ENCODE measurements at places on chromosomes 4 and X.

GRCh38 chrX:45070116-45071007 lies 130.3 kb downstream of the DIPK2B start:
- DNase-seq: peak; percentile 24
- H3K27me3 ChIP-seq: no peaks in the 10 kb centered on the region
- no peak overlapping the region for H3K27ac ChIP-seq
- H3K4me3 ChIP-seq: no peak overlapping the region
- H3K36me3 ChIP-seq: no peaks in the 10 kb centered on the region
- no peaks in the 10 kb centered on the region for H3K4me1 ChIP-seq

- H3K4me3 ChIP-seq: no peak overlapping the region
- H3K36me3 ChIP-seq: peaks cover 6% of the 10 kb centered on the region
- no peak for DNase-seq
- no peak overlapping the region for H3K27ac ChIP-seq
Observed at GRCh38 chr4:3091464-3091863, 17.0 kb downstream of the HTT start.

DNA sequence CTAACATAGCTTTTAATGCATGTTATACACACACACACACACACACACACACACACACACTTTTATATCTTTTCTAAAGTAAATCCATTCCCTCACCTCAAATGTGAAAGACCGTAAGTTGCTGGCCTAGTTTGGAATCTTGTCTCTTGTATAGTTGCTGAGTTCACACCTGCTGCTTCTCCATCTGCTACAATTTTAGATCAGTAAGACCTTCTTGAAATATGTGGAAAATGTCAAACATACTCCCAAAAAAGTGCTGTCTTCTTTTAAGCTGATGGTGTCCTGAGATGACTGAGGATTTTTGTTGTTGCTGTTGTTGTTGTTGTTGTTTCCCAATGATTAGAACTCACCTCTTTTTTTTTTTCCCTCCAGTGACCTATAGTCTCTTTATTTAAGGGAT lies 121.3 kb downstream of the SNCA start:
- H3K4me1 ChIP-seq: no peaks in the 10 kb centered on the region
- no peaks in the 10 kb centered on the region for H3K36me3 ChIP-seq
- no peaks in the 10 kb centered on the region for H3K27me3 ChIP-seq
- no peak for DNase-seq
- no peak overlapping the region for H3K4me3 ChIP-seq

DNA sequence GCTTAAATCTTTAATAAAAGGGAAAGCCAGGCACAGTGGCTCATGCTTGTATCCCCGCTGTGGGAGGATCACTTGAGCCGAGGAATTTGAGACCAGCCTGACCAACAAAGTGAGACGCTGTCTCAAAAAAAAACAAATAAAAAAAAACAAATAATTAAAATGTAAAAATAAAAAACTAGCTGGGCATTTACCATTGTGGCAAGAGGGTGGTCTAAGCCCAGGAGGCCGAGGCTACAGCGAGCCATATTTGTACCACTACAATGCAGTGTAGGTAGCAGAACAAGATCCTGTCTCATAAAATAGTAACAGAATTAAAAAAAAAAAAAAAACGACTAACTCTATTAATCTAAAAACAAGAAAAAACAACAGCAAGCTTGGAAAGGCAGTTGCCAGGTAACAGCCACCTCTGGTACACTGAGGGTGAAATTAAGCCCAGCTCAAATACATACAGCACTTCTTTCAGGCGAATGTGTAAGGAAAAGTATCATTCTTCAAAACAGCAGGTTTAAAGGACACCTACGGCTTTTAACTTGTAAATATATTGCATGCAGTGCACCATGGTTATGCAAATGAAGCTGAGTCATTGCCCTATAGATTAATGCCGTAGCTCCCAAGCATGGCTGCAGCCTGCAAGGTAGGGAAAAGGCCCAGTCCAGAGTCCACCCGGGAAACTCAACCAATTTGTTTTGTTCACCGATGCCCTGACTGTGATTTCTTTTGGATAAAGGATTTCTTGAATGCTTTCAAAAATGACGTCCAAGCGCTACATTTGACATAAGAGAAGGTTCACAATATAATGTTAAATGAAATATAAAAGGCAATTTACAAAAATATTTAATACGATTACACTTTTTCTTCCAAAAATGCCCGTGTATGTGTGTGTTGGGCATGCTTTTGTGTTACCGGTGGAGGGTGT lies 14.5 kb upstream of the TXLNG start:
- H3K4me3 ChIP-seq: no peak overlapping the region
- H3K36me3 ChIP-seq: no peaks in the 10 kb centered on the region
- DNase-seq: peak; percentile 81
- H3K4me1 ChIP-seq: peaks cover 24% of the 10 kb centered on the region

GRCh38 chr4:88335092-88335665 lies 43.5 kb upstream of the HERC6 start:
- no peaks in the 10 kb centered on the region for H3K27me3 ChIP-seq
- no peaks in the 10 kb centered on the region for H3K36me3 ChIP-seq
- H3K27ac ChIP-seq: no peak overlapping the region
- H3K4me1 ChIP-seq: no peaks in the 10 kb centered on the region

DNA sequence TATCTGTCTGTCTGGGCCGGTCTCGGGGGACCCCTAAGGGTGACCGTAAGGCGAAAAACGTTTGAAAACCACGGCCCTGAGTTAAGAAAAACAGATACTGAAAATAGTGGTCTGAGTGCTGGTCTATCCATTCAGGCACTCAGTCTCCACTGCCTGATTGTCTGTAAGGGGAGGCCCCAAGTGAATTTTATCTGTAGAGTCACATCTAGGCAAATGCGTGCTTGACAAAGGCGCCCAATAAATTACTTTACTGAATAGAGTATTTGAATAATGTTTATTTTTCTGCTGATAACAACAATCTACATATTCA lies 465 bp downstream of the HNRNPH2 start:
- peak overlapping the region; percentile 71 for H3K27ac ChIP-seq
- no peaks in the 10 kb centered on the region for H3K27me3 ChIP-seq
- peak overlapping the region; percentile 54 for H3K4me3 ChIP-seq
- peaks cover 8% of the 10 kb centered on the region for H3K36me3 ChIP-seq

DNA sequence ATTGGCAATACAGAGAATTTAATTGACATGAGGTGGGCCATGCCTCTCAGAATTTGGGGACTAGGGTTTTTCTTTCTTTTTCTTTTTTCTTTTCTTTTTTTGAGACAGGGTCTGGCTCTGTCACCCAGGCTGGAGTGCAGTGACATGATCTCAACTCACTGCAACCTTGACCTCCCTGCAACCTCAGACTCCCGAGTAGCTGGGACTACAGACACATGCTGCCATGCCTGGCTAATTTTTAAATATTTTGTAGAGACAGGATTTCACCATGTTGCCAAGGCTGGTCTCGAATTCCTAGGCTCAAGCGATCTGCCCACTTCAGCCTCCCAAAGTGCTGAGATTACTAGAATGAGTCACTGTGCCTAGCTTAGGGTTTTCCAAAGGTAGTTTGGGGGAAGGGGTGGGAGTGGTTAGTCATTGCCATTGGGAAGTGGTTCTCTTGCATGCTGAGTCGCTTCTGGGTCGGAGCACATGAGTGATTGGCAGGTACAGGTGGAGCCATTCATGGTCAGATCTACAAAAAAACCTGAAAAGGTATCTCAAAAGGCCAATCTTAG lies 54.5 kb downstream of the MID2 start:
- H3K4me3 ChIP-seq: no peak overlapping the region
- DNase-seq: peak; percentile 19
- no peaks in the 10 kb centered on the region for H3K36me3 ChIP-seq
- H3K4me1 ChIP-seq: peaks cover 9% of the 10 kb centered on the region

- no peak overlapping the region for H3K4me3 ChIP-seq
- H3K4me1 ChIP-seq: no peaks in the 10 kb centered on the region
- H3K27ac ChIP-seq: no peak overlapping the region
- DNase-seq: no peak
- no peaks in the 10 kb centered on the region for H3K36me3 ChIP-seq
Observed at GRCh38 chr4:36054694-36055422, 189.5 kb downstream of the ARAP2 start.

- no peak overlapping the region for H3K4me3 ChIP-seq
- H3K4me1 ChIP-seq: no peaks in the 10 kb centered on the region
- no peak for DNase-seq
- no peaks in the 10 kb centered on the region for H3K27me3 ChIP-seq
- H3K27ac ChIP-seq: no peak overlapping the region
- H3K36me3 ChIP-seq: no peaks in the 10 kb centered on the region
Observed at GRCh38 chr4:101708293-101709039, 82.1 kb upstream of the BANK1 start.

GRCh38 chr4:31803526-31804195 lies 1083.5 kb downstream of the PCDH7 start:
- H3K4me3 ChIP-seq: no peak overlapping the region
- no peak for DNase-seq
- no peaks in the 10 kb centered on the region for H3K27me3 ChIP-seq
- no peaks in the 10 kb centered on the region for H3K36me3 ChIP-seq

- no peaks in the 10 kb centered on the region for H3K36me3 ChIP-seq
- H3K4me3 ChIP-seq: no peak overlapping the region
- no peak overlapping the region for H3K27ac ChIP-seq
- H3K27me3 ChIP-seq: no peaks in the 10 kb centered on the region
- no peak for DNase-seq
- peaks cover 9% of the 10 kb centered on the region for H3K4me1 ChIP-seq
Observed at GRCh38 chr4:184747034-184747830, 13.3 kb upstream of the CENPU start.

- no peak for DNase-seq
- peaks cover 30% of the 10 kb centered on the region for H3K4me1 ChIP-seq
- H3K27me3 ChIP-seq: no peaks in the 10 kb centered on the region
Observed at GRCh38 chr4:74529284-74530041, 84.5 kb downstream of the AREG start.

DNA sequence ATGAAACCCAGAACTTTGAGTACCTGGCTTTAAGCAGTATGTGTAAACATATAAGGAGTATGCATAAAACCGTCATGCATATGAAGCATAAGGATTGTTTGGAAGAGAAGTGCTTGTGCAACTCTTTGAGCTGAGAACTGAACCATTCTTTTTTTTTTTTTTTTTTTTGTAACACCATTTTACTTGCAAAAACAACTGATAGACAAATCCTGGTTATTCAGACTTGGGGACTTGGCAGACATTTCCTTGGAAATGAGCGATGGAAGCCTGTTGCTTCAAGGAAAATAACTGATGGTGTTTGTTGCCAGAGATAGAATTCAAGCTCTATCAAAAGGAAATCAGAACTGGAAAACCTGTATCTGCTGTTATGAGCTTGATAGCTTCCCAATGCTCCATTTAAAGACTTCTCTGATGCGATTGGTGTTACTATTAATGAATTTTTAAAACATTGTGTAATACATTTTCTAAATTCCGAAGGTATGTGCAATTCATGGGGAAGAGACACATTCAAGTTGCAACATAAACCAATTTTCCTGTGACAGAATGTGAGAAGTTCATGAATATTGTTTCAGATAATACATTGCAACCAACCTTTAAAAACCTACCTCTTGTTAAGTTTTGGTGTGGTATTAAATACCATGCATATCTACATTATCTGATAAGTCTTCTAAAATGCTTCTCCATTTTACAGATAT lies 47.0 kb upstream of the FAT1 start:
- no peak overlapping the region for H3K4me3 ChIP-seq
- H3K4me1 ChIP-seq: peaks cover 33% of the 10 kb centered on the region
- no peaks in the 10 kb centered on the region for H3K36me3 ChIP-seq
- H3K27me3 ChIP-seq: no peaks in the 10 kb centered on the region
- no peak overlapping the region for H3K27ac ChIP-seq

GRCh38 chr4:121842862-121843261 lies 19.2 kb upstream of the CCNA2 start:
- H3K4me1 ChIP-seq: no peaks in the 10 kb centered on the region
- H3K27me3 ChIP-seq: no peaks in the 10 kb centered on the region
- no peak overlapping the region for H3K4me3 ChIP-seq
- no peak for DNase-seq
- peaks cover 7% of the 10 kb centered on the region for H3K36me3 ChIP-seq

GRCh38 chr4:177281351-177281909 lies 28.2 kb upstream of the NEIL3 start:
- H3K27me3 ChIP-seq: no peaks in the 10 kb centered on the region
- H3K36me3 ChIP-seq: no peaks in the 10 kb centered on the region
- no peaks in the 10 kb centered on the region for H3K4me1 ChIP-seq
- no peak overlapping the region for H3K4me3 ChIP-seq

DNA sequence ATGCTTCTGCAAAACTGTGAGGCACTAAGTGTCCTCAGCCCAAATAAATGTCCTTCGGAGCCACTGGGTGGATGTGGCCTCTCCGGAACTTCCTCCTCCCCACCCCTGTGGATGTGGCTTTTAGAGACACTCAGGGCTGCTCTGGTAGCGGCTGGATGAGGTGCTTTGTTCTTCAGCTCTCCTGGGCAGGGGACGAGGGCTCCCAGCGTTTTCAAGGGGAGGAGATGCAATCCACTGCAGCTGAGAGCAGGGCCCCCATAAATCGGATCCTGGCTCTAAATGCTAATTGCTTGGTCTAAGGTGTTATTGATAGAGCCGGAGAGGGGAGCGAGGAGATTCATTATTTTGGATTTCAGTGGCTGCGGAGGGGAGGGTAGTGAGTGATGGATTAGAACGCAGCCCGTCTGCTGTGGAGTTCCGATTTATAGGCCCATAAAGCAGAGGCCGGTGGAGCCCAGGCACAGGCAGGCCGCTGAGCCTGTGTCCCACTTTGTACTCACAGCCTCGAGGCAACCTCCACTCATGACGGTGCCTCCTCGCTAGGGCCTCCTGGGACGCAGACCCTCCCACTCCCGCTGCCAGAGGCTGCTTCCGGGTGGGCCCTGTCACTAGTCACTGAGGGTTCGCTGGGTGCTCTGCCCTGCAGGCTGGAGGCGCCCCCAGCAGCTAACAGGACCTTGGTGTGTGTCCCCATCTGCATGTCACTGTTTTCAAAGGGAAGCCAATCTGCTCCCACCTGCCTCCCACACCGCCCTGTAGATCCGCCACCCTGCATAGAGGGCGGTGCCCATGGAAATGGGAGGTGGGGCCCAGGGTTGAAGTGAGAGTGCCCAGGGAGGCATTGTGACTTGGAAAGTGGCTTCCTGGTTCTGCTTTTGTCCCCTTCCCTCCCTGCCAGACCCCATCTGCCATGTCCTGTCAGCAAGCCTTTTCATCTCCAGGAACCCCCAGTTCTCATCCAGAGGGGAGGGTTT lies 135.4 kb upstream of the PSAPL1 start:
- no peak overlapping the region for H3K27ac ChIP-seq
- H3K4me3 ChIP-seq: no peak overlapping the region
- no peaks in the 10 kb centered on the region for H3K4me1 ChIP-seq
- no peak for DNase-seq
- H3K36me3 ChIP-seq: no peaks in the 10 kb centered on the region
- peaks cover 9% of the 10 kb centered on the region for H3K27me3 ChIP-seq

DNA sequence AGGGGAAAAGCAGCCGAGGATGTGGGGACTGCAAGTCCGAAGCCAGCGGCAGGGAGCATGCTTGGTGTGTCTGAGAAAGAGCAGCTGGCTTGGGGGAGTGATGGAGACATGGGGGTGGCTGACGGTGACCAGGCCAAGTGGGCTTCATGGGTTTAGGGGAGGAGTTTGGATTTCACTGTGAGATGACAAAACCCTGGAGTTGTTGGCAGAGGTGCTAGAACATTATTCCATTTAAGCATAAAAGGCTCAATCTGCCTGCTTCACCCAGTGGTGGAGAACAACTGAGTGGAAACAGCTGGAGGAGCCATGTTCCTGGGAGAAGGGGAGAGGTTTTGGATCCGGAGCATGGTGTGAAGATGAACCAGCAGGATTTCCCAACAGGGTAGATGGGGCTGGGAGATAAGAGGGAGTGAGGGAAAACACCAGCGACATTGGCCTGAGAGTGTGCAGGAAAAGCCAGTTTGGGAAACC lies 318.0 kb upstream of the TAPT1 start:
- H3K4me1 ChIP-seq: no peaks in the 10 kb centered on the region
- no peak overlapping the region for H3K4me3 ChIP-seq
- H3K36me3 ChIP-seq: no peaks in the 10 kb centered on the region
- H3K27me3 ChIP-seq: peaks cover 20% of the 10 kb centered on the region

GRCh38 chrX:132612821-132613564 lies 124.2 kb upstream of the MBNL3 start:
- H3K27ac ChIP-seq: no peak overlapping the region
- no peaks in the 10 kb centered on the region for H3K27me3 ChIP-seq
- H3K4me1 ChIP-seq: no peaks in the 10 kb centered on the region

All from HCT116 (cell line).